GM23338 (cell line): ENCODE measurements at places on chromosomes 5 and 9. TPM values are rescaled to one million over a fixed set of nuclear protein-coding genes. Genes with fewer than 3 reads are reported as not detected.

DNA sequence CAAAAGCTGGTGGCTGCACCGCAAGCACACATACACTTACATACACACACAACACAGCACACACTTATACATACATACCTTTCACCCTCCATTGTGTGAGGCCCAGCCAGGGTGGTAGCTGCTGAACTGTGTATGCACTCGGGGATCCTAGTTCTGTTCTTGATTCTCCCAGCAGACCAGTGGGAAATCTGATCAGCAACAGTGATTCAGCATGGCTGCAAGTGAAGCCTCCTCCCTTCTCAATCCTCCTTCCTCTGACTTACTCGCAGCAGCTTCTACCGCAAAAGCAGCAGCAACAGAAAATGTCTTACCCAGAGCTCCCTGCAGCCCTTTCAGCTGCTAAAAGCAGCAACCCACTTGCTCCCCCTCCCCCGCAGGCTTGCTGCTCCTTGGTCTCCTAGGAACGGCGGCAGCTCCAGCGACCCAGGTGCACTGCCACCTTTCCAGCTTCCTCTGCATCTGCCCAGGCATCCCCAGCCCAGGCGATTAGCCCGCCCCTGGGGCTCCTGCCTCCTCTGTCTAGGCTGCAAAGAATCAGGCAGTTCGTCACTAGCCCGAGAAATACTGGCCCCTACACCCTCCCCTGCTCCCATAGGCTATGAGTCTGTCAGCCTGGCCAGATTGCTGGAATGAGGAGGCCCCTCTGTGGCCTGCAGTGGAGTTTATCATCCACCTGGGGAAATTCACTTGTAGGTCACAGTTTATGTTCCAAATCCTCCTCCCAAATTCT lies at the start of gene KLHL3:
TSS of gene KLHL3 (minus strand) at position 535 of the 730 bp plus-strand sequence. CDS start at position 92, 443 bp downstream.
- no peaks in the 10 kb centered on the region for H3K36me3 ChIP-seq
- DNase-seq, result peak; percentile 95
- peak within 1 kb of the TSS; percentile 67 for H3K4me3 ChIP-seq
- no peaks in the 10 kb centered on the region for H3K27me3 ChIP-seq

The CBY3 gene
- 0.52 and 2.3 TPM in 2 replicates for total RNA-seq

DNA sequence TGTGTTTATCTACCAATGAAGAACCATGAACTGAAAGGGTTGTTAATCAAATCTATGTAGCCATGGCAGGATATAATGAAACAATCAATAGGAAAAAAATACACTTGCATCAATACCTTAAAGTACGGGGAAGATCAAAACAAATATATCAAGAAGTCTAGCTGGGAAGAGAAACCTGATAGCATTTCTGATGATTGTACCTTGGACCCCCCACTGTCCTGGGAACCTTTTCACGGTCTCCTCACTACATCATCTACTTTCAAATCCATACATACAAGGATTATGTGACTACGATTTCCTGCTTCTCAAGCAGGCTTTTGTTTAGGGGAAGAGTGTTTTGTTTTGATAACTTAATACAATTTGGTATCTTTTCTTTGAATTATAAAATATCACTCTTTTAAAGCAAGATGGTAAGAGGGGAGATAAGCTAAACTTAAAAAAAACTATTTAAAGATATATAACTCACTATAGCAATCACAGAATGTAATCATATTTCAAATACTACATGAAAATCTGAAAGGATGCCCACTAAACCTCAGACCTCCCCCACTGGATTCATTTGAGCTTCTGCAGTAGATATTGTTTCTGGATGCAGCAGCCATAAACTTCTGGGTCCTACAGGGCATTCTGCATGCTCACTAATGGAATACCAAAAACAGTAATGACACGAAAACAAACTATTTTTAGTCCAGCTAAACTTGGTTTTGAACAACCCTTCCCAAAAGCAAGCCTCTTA lies 8.0 kb downstream of the EBF1 start:
- H3K4me1 ChIP-seq, result peaks cover 18% of the 10 kb centered on the region; the same call in 1 of the 2 replicates
- peaks cover 64% of the 10 kb centered on the region for H3K27me3 ChIP-seq
- H3K36me3 ChIP-seq, result no peaks in the 10 kb centered on the region
- no peak for DNase-seq

DNA sequence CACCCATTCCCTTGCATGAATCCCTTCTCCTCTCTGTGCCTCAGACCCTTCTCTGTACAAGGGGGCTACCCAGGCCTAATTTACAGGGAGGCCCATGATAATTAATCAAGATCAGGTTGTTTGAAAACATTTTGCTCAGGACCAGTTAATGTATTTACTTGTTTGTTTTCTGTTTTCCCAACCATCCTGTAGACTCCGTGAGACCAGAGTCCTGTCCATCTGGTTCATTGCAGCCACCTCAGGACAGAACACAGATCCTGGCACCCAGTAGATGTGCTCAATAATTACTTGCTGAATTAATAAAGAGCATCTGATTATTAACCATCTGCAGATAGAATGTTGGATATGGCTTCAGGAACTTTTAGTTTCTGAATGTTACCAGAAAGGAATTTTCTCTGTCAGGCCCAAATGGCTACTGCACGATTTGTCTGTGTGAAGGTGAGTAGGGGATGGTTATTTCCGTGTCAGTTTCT lies 27.3 kb downstream of the FOXI1 start:
- no peaks in the 10 kb centered on the region for H3K27me3 ChIP-seq
- H3K4me3 ChIP-seq, result no peak overlapping the region
- no peaks in the 10 kb centered on the region for H3K4me1 ChIP-seq
- H3K36me3 ChIP-seq, result no peaks in the 10 kb centered on the region

DNA sequence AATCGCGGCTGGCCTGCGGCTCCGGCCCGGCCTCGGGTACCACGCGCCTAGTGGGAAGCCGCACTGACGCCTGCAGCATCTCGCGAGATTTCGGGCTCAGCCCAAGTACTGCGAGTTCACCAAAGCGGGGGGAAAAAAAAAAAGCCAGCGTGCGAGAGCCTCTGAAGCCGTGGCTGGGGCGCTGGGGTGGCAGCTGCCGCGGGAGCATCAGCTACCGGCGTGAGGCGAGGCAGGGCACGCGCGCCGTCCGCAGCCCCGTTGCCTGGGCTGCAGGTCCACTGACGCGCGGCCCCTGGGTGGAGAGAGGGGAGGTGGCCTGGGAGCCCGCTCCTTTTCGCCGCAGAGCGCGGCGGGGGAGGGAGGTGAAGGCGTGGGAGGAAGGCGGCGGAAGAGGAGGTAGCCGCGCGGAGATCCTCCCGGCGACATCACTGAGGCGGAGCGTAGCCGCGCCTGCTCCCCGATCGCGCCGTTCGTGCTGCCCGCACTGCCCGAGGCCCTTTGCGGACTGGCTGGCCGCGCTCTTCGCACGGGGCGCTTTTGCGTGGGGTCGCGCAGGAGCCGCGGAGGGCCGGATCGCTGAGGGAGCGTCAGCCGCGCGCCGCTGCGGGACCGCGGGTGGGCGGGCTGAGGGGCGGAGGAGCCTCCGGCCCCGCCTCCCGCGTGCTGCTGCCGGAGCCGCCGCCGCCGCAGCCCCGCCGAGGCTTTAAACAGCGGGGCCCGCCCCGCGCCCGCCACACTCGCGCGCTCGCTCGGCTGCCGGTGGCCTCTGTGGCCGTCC lies at the start of gene SLC12A2:
TSS of gene SLC12A2 (plus strand) at position 734 of the 778 bp plus-strand sequence. CDS start 189 bp downstream, outside the sequence.
- H3K27me3 ChIP-seq, result peaks cover 25% of the 10 kb centered on the region
- DNase-seq, result peak; percentile 94
- H3K36me3 ChIP-seq, result no peaks in the 10 kb centered on the region
- H3K27ac ChIP-seq, result peak within 1 kb of the TSS; percentile 30; the same call in 1 of the 2 replicates

- H3K4me3 ChIP-seq, result no peak overlapping the region
- no peaks in the 10 kb centered on the region for H3K4me1 ChIP-seq
- no peaks in the 10 kb centered on the region for H3K27me3 ChIP-seq
- H3K27ac ChIP-seq, result no peak overlapping the region
- no peak for DNase-seq
Measured at GRCh38 chr5:37637165-37637845, 202.5 kb downstream of the GDNF start.

- H3K4me1 ChIP-seq, result peaks cover 11% of the 10 kb centered on the region
- H3K27me3 ChIP-seq, result peaks cover 41% of the 10 kb centered on the region
- H3K27ac ChIP-seq, result no peak overlapping the region
- H3K36me3 ChIP-seq, result no peaks in the 10 kb centered on the region
- DNase-seq, result peak; percentile 12
Measured at GRCh38 chr5:159975462-159976019, 33.4 kb upstream of the TTC1 start.

DNA sequence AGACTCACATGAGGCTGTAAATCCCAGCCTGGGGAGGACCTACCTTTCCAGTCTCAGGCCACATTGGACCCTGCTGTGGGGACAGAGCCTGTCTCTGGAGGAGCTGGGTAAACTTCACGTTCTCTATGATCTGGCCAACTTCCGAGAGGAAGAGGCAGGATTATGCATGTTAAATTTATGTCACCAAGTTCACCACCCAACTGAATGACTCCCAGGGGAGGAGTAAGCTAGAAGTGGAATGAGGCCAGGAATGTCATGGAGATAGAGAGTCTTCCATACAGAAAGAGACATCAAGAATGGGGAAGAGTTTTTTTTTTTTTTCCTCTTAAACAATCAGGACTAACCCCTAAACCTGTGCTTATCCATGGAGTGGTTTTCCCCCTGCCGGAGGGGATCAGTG lies 90.3 kb upstream of the PALM2AKAP2 start:
- no peaks in the 10 kb centered on the region for H3K4me1 ChIP-seq
- DNase-seq, result no peak
- no peaks in the 10 kb centered on the region for H3K27me3 ChIP-seq
- no peaks in the 10 kb centered on the region for H3K36me3 ChIP-seq
- H3K27ac ChIP-seq, result no peak overlapping the region
- no peak overlapping the region for H3K4me3 ChIP-seq

DNA sequence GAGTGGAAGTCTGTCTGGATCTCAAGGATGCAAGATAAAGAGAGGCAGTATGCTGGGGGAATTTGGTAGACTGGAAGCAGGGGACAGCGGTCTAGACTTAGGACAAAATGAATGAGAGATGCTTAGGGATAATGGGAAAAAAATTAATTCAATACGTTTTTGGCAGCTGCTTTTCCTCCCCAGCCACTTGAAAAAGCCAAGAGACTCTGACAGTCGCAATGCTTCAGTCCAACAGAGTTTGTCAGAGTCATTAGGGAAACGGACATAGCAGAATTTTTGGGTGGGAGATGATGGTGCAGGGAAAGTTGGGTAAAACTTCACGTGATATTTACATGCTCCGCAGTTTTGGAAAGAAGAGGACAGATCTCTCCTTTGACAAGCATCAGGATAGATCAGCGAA lies 129.7 kb downstream of the GOLPH3 start:
- no peak for DNase-seq
- H3K27me3 ChIP-seq, result no peaks in the 10 kb centered on the region
- H3K4me3 ChIP-seq, result no peak overlapping the region
- peaks cover 4% of the 10 kb centered on the region; the same call in 1 of the 2 replicates for H3K36me3 ChIP-seq
- no peak overlapping the region for H3K27ac ChIP-seq

GRCh38 chr5:56457887-56458812 lies 225.0 kb upstream of the ANKRD55 start:
- no peaks in the 10 kb centered on the region for H3K27me3 ChIP-seq
- no peak overlapping the region for H3K4me3 ChIP-seq
- H3K36me3 ChIP-seq, result no peaks in the 10 kb centered on the region
- no peak for DNase-seq
- H3K27ac ChIP-seq, result no peak overlapping the region
- H3K4me1 ChIP-seq, result peaks cover 23% of the 10 kb centered on the region

- no peak for DNase-seq
- no peaks in the 10 kb centered on the region for H3K27me3 ChIP-seq
- H3K4me1 ChIP-seq, result no peaks in the 10 kb centered on the region
- H3K27ac ChIP-seq, result no peak overlapping the region
- no peaks in the 10 kb centered on the region for H3K36me3 ChIP-seq
Measured at GRCh38 chr5:120605325-120606079, 141.4 kb downstream of the PRR16 start.
